Tibial nerve (tissue), 4 donors: ENCODE measurements at places on chromosomes 7 and 10. TPM values are rescaled to one million over a fixed set of nuclear protein-coding genes. Genes with fewer than 3 reads are reported as not detected.

ACTR3C gene
- 0.90 TPM for total RNA-seq

HTR5A gene
- total RNA-seq = not detected

DNA sequence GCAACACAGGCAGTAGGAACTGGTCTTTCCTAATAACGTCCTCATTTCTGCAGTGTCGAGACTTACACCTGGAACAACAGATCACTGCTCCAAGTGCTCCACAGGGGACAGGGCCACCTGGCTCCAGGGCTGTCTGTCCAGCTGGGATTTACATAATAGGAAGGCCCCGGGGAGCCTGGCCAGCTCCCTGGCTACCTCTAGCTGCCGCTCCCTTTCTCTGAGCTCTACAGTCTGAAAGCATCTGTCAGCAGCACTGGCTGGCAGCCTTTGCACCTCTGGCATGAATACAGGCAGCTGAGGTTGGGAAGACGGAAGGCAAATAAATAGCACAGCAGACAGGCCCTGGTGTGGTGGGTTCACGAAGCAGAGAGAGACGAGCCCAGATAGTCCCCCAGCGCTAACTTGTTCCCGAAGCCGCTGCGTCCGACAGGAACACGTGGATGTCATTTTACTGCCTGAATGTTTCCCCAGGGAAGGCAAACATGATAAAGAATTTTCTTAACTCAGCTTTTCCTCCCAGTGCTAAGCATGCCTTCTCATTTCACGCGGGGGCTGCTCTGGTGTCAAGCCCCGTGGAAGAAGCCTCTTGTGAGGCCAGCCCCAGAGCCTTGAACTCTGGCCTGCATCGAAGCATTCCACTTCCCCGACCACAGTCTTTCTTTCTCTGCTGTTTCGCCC, 105.4 kb downstream of the ITIH5 start:
- no peak overlapping the region for H3K4me3 ChIP-seq
- peak; percentile 51 for DNase-seq
- no peaks in the 10 kb centered on the region for H3K36me3 ChIP-seq
- no peaks in the 10 kb centered on the region for H3K27me3 ChIP-seq
- H3K4me1 ChIP-seq = no peaks in the 10 kb centered on the region

- H3K27me3 ChIP-seq = no peaks in the 10 kb centered on the region
- H3K4me3 ChIP-seq = no peak overlapping the region
- peak overlapping the region; percentile 34 for H3K27ac ChIP-seq
- peaks cover 4% of the 10 kb centered on the region for H3K4me1 ChIP-seq
- peaks cover 21% of the 10 kb centered on the region for H3K36me3 ChIP-seq
Measured at GRCh38 chr7:36999626-37000485, 275.6 kb upstream of the AOAH start.

KIF20B gene
- total RNA-seq = 2.1 TPM

CYP2C19 gene
- not detected for total RNA-seq

DNA sequence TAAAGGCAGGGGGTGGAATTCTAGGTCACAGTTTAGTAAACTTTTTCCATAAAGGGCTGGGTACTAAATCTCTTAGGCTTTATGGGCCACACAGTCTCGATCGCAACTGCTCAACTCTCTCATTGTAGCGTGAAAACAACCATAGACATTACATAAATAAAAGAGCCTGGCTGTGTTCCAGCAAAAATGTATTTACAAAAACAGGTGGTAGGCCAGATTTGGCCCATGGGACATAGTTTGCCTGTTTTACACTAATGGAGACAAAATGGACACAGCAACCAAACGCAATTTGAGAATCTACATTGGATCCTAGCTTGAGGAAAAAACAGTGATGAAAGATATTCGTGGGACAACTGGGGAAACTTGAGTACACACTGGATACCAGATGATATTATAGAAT, 23.2 kb upstream of the MALSU1 start:
- no peaks in the 10 kb centered on the region for H3K36me3 ChIP-seq
- no peaks in the 10 kb centered on the region for H3K27me3 ChIP-seq
- H3K27ac ChIP-seq = no peak overlapping the region
- no peak for DNase-seq
- H3K4me3 ChIP-seq = no peak overlapping the region

ENKUR gene
- total RNA-seq = not detected

GRCh38 chr7:31874631-31875386, 187.8 kb downstream of the PPP1R17 start:
- no peaks in the 10 kb centered on the region for H3K36me3 ChIP-seq
- H3K4me3 ChIP-seq = no peak overlapping the region
- no peaks in the 10 kb centered on the region for H3K27me3 ChIP-seq

GRCh38 chr7:77498659-77499379, 38.3 kb upstream of the PTPN12 start:
- H3K4me1 ChIP-seq = no peaks in the 10 kb centered on the region
- DNase-seq = no peak
- H3K27ac ChIP-seq = no peak overlapping the region
- H3K4me3 ChIP-seq = no peak overlapping the region
- no peaks in the 10 kb centered on the region for H3K27me3 ChIP-seq

DNA sequence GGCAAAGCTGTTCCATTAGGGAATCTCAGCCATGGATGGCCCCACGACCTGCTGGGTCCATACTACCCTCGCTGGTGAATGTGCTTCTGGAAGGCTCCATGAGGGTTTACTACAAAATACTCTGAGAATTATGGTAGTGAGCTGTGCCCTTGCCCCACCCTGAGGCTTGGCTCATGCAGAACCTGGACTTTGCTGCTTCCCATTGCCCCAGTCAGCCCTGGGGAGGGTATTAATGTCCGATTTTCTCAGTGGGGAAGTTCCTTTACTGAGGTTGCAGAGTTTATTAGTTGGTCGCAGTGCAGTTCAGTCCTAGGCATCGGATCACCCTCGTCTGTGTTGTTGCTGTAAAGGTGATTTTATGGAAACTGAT, 310.1 kb downstream of the WDR37 start:
- no peaks in the 10 kb centered on the region for H3K4me1 ChIP-seq
- DNase-seq = no peak
- no peaks in the 10 kb centered on the region for H3K36me3 ChIP-seq
- no peak overlapping the region for H3K4me3 ChIP-seq

FAM180A gene
- total RNA-seq = 2.1 TPM
